ENCODE measurements at places on chromosomes 16 and 17.

DNA sequence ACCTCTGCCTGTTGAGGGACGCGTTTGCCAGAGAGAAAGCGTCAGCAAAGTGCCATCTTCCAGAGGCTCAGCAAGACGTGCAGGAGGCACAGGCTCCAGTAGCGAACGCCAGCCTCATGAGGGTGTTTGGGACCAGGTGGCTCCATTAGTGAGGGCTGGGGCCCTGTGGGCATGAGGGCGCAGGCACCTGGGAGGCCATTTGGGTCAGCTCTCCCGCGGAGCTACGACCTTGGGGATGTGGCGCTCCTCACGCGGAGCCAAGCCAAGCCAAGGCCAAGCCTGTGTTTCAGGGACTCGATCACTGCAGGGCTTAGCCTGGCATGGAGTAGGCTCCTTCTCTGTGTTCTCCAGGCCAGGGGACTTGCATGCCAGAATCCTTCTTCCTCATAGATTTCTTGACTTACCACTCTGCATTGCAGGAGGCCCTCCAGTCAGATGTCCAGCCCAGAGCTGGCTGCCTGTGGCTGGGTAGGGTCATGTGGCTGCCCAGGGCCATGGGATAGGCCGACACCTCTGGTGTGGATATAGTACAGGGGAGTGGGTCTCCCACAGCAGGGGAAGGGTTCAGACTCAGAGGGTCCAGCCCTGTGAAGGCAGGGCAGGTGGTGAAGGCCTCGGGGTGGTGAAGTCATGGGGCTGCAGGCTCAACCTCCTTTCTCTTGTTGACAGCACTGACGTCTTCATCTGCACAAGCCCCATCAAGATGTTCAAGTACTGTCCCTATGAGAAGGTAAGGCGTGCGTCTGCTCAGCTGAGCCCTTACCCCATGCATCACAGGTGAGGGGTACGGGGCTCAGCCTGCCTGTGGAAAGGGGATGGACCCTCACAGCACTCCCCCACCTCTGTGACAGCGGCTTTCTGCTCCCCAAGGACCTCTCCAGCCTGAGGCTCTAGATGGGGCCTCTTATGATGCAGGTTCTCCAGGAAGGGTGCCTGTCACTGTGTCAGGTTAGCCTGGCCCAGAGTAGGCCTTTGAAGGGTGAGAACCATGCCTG lies 19.6 kb downstream of the NT5M start:
- no peak for DNase-seq

DNA sequence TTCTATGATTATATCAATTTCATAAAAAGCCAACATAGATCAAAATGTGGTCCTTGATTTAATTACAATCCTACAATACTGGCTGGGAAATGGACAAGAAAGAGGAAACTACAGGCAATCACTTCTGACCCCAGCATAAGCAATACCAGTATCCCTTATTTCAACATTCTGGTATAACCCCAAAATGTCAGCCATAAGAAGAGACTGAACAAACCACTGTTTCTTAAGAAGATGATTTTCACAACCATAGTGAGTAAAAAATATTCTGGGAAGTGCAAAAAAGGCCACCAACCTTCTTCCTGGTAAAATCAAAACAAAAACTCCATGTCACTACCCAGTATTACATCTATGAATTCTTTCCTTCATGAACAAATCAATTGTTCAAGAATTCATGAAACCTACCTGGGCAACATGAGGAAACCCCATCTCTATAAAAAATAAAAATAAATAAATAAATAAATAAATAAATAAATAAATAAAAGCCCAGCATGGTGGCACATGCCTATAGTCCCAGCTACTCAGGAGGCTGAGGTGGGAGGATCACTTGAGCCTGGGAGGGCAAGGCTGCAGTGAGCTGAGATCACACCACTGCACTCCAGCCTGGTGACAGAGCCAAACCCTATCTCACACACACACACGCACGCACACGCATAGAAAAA lies 7.5 kb downstream of the N4BP1 start:
- DNase-seq: no peak

GRCh38 chr16:474420-475122 lies 49.1 kb downstream of the RAB11FIP3 start:
- DNase-seq: no peak

DNA sequence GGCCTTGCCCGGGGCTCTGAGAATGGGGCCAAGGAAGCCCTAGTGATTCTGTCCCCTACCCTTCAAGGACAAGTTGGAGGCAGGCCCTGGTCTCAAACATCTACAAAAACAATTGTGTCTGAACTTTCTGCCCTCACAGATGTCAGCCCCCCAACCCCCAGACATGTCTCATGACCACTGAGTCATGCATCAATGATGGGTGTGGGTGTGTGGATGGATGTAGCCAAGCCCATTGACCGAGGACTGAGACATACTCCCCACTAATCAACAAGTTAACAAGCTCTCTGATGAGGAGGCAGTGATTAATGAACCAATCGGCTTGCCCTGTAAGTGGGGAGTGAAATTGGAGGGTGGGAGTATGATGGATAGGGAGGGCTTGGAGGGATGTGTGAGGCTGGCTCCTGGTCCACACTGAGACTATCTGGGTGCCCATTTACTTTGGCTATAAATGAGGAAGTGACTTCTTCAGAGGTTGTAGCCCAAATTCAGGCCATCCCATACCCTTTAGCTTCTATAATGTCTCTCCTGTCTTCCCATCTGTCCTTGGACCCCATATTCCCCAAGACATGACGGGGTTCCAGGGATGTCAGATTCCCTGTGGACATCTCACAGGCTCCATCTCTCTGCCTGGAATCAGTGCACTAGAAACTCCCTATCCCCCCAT lies 97.1 kb upstream of the TMEM97 start:
- DNase-seq: no peak

DNA sequence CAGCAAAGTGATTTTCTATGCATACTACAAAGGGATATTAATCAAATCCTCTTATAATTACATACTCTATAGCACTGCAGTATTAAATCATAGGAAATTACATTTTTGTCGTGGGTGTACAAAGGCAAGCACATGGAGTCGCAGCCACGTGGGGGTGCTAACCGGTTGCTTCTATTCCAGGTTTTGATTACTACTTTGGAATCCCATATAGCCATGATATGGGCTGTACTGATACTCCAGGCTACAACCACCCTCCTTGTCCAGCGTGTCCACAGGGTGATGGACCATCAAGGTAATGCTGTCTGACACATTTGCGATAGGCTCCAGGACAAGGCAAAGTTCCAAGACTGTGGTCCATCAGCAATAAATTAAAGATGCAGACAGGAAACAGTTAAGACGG lies 60.1 kb downstream of the ARSG start:
- no peak for DNase-seq

GRCh38 chr16:30953511-30954124 lies 3.9 kb upstream of the SETD1A start:
- peak; percentile 71 for DNase-seq

DNA sequence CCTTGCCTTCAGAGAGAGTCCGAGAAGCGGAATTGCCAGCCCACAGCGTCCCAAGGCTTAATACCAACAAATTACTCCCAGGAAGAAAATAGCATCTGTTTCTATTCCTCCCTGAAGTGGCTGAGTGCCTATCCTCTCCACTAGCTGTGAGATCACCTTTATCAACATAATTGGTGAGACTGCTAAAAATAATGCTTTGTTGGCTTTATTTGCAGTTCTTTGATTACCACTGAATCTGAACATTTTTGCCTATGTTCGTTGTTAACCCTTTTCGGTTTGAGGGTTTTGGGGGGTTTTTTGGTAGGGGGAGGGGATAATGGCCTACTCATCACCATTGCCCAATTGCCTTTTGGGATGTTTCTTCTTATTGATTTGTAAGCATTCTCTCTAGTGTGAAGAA lies 31.0 kb downstream of the MMP15 start:
- no peak for DNase-seq

DNA sequence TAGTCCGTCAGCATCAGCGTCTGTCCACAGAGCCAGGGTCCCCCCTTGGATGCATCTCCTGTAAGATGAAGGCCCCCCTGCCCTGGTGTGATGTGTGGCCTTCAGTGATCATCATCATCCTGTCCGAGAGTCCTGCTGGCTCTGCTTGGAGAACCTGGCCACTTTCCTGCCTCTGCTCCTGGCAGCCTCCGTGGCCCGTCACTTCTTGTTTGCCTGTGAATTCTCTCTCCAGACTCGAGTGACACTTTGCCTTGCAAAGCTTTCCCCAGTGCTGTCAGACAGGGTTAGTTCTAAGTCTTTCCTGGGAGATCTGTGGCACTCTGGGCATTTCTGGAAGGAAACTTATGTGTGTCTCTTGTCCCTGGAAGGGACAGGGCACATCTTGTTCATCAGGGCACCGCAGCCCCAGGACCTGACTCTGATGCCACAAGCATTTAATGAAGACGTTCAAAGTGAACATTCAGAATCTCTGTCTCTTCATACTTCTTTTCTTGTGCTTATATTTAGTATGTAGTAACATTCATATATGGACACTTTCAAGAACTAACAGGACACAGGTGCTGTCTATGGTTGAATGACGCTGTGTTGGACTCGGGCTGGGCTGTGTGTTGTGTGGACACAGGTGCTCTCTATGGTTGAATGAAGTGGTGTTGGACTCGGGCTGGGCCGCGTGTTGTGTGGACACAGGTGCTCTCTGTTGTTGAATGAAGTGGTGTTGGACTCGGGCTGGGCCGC lies 68.5 kb downstream of the RPTOR start:
- peak; percentile 21 for DNase-seq

- DNase-seq: no peak
Observed at GRCh38 chr17:72962106-72962505, 130.4 kb downstream of the SLC39A11 start.
